HFF-Myc (cell line): ENCODE measurements at places on chromosomes 1 and 21.

DNA sequence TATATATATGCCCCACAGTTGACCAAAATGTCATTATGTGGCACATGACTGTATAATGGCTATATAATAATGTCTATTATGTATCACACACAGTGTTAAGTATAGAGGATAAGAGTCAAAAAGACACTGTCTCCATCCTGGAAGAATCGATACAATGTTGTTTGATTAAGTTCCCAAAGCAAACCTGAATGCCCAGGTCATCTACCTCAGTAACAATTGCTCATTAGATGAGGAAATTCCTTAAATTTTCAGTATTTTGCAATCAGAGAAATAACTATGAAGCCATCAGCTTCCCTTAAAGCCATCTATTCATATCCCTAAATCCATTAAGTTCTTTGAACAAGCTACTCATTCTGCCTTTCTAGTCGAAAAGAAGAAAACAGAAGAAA is 10.0 kb downstream of the FOXJ3 start:
- DNase-seq, result no peak

DNA sequence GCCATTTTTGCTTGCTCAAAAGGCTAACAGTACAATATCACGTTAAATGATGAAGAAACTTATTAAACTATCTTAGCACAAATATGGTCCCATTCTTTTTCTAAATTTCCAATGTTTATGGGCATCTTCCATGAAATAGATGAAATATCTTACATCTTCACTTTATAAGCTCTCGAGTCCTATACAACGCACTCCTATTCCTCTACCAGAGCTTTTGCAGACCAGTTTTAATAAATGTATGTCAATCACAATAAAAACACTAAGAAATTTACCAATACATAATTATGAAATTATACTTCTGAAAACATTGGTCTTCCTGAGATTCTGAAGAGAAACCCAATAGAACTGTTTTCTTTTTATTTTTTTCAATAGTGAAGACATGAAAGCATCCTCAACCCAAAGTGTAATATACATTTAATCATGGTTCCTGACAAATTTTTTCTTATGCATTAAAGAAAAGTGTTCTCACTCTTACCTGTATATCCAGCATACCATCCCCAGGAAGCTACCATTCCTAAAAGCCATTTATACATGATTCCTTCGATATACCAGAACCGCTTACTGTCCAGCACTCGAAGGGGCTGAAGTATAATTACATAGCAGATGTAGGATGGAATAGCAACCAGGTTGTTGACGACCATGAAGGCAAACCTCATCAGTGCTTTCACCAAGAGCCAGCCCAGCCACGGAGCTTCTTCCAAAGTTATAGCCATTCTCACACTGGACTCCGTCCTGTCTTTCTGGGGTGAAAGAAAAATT is 1.8 kb downstream of the LPGAT1 start:
- no peak for DNase-seq

DNA sequence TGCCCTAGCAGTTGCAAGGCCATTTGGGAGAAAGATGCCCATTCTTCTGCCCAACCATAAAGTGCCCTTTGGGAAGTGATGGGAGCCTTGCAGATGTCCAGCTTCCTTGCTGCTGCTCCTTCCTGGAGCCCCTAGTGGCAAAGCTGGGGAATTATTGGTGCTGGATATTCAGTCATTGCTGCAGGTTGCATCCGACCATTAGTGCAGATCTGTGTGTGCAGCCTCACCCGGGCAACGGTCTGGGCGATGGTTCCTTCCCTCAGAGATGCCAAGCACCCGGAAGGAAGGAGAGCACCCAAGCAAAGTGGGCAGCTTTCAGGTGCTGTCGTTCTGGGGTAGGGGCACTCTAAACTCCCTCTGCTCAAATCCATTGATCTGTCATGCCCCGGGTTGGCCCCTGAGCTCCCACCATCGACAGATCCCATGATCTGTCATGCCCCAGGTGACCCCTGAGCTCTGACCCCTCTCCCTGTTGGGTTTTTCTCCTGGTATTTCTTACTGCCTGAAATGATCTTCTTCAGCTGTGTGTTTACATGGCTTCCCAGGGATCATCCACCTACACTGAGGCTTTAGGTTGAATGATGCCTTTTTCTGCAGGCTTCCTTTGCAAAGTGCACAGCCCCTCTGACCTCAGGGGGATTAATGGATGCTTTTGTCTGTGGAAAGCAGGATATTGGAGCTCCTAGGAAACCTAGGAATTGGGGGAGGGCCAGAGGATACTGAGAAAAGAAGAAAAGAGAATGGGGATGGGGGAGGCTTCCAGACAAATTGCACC is 467.5 kb downstream of the PTPRU start:
- peak; percentile 20 for DNase-seq

GRCh38 chr1:33560680-33561079 is 88.2 kb downstream of the ZSCAN20 start:
- DNase-seq, result no peak

DNA sequence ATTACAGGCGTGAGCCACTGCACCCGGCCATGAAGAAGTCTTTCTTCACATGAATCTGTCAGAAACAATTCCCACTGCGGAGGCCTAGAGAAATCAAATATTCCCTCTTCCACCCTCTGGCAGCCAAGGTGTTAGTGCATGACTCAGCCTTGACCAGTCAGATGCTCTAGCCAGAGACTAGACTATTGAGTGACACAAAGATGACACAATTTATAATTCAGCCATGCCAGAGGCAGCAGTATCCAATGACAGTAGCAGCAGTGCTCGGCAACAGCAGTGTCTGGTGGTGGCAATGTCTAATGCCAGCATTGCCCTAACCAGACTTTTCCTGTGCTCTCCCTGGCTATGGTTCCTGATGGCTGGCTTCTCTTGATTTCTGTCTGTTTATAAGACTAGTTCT is 8.7 kb downstream of the CTXND2 start:
- no peak for DNase-seq

DNA sequence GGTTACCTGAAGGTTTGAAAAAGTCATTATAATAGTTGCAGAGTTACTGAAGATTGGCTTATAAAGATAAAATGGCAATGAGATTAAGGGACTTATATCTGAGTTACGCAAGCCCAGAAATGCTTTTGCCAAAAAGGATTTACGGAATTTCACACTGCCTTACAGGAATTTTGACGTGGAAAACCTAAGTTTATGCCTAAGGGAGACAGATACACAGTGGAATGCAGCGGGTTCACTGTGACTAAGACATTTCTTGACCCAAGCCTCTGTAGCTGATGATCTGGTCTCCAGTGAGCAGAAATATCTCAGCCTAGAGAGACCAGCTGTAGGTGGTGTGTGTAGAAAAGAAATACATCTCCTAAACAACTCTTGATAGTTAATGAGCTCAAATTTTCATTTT is 10.1 kb upstream of the EXO1 start:
- DNase-seq, result no peak

GRCh38 chr1:175307160-175307559 is 114.6 kb upstream of the KIAA0040 start:
- no peak for DNase-seq
